ENCODE measurements at places on chromosomes 13 and 19.

DNA sequence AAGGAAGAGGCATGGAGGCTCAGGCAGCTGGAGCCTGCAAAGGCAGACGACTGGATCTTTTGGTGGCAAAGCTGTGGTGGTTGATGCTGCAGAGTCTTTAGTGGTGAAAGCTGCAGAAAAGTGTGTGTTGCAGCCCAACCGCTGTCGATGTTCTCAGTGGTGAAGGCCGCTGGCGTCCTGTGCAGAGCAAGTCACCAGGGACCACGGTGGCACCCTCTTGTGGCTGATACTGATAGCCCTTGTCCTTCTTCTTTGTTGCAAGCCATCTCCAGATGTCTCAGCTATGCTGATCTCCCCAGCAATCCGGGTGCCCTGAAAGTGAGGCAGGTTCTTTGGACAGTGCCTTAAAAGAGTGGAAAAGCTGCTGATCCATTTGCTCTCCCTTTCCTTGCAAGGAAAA, 610.9 kb upstream of the PCDH9 start:
- no peak for DNase-seq

GRCh38 chr13:21530656-21531055, 71.6 kb upstream of the ZDHHC20 start:
- DNase-seq: no peak

DNA sequence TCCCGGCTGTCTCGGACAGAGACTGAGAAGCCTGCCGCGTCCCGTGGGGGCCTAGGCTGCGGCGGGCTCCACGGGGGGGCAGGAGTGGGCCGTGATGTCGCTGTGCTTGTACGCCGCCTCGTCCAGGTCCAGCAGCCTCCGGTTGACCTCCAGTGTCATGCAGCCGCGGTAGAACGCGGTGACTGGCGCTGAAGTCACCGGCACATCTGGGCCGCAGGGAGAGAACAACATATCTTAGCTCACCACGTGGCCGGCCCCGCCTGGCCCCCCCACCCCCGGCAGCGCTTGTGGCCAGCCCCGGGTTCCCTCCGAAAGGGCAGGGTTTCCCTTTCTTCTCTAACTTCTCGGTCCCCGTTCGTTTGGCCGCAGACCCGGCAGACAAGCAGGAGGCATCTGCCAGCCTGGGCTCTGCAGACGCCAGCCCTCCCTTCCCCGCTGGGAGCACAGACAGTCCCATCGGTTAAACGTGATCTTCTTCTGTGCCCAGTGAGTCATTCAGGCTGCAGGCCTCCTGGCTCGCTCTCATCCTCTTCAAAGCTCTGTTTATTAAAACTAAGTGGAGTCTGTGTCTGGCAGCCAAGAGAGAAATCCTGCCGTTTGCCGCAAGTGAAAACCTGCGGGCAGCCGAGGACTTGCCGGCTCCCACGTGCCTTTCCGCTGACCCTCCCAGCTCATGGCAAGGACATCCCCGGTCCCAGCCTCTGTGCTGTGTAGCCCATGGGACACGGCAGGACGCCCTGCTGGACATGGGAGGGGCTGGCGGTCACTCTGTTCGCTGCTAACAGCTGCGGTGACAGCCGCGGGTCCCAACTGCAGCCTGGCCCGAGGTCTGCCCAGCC, 42.8 kb downstream of the GAS6 start:
- no peak for DNase-seq

DNA sequence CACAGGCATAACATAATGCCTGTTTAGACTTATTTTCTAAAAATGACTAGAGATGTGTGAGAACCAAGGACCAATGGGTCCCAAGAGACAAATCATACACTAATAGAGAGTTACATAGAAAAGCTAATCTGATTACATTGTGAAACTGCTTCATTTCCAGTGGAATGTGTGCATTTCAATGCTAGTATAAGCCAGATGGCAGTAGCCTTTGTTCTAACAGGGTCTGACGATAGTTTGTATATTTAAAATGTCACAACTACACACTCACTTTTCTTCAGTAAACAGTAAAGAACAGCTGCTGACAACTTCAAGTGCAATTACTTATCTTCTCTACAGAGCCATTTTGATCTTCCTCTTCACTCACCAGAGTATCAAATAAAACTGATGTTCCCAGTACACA, 4.3 kb upstream of the SLITRK5 start:
- no peak for DNase-seq

GRCh38 chr13:23500849-23501248, 67.3 kb upstream of the SACS start:
- no peak for DNase-seq

GRCh38 chr13:49113526-49114286, 106.4 kb upstream of the MLNR start:
- no peak for DNase-seq

DNA sequence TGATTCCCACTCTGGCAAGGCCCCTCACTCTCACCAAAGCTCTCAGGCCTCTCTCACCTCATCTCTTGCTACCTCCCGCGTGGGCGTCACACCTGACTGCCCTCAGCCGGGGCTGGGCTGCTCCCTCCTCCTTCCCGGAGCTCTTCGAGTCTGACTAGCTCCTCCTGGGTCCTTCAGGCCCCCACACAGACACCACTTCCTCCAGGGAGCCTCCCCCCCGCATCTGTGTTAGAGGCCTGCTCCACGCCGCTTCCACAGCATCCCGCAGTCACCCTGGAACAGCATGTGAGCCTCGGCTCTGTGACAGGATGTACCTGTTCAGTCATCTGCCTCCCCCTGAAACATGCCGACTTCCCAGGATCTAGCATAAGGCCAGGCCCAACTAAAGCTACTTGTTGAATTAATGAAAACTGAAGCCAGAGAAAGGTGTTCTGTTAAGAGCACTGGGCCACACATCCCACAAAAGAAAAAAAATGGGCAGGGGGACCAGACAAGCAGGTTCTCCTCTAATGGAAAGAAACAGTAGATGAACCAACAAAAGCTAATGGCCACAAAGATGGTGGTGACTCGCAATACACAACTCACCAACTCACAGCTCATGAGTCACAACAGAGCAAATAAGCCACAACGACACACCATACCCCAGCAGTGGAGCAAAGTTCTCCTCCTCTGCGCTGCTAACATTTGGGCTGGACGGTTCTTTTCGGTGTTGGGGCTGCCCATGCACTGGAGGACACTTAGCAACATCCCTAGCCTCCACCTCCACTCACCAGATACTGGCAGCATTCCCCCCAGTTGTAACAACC, 3.0 kb downstream of the PPP6R1 start:
- DNase-seq: no peak

DNA sequence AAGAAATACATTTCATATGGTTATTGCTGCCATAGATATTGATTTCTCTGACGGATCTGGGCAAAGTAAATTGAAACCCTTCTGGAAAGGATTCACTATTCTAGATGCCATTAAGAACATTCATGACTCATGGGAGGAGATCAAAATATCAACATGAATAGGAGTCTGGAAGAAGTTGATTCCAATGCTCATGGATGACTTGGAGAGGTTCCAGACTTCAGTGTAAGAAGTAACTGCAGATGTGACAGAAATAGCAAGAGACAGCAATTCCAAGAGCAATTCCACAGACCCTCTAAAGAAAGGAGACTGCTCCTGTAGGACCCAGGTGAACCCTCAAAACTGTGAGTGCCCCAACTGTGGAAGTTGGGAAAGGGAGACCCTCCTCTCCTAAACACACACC, 30.9 kb upstream of the KCTD12 start:
- no peak for DNase-seq

- no peak for DNase-seq
These were observed 45.8 kb upstream of the RCBTB2 start for GRCh38 chr13:48578516-48579164.

GRCh38 chr13:24381541-24382265, 72.3 kb downstream of the C1QTNF9 start:
- DNase-seq: no peak

GRCh38 chr19:54959840-54960239, 6.3 kb upstream of the NLRP2 start:
- DNase-seq: no peak

DNA sequence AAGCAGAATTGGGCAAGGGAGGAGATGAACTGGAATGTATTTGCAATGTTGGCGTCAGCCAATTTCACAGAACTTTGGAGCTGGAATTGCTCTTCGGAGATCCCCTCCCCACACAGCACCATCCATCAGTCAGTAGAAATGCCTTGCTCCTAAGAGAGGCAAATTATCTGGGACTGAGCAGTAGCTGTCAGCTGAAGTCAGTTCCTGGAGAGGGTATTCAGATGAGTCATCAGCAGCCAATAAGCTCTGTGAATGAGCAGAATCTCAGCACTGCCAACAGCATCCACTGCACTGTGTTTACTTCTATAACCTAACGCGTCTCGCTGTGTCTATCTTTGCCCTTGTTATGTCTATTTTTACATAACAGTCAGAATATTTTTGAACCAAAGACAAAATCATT, 213.7 kb downstream of the SLITRK5 start:
- DNase-seq: no peak

GRCh38 chr19:43524922-43525835, 1.8 kb downstream of the ETHE1 start:
- no peak for DNase-seq

DNA sequence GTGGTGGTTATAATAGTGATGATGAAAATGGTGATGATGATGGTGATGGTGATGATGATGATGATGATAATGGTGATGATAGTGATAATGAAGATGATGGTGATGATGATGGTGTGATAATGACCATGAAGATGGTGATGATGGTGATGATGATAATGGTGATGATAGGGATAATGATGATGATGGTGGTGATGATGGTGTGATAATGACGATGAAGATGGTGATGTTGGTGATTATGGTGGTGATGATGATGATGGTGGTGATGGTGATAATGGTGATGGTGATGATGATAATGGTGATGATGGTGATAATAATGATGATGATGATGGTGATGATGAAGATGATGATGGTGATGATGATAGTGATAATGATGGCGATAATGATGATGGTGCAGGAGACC, 1.6 kb downstream of the ADGRE1 start:
- no peak for DNase-seq

GRCh38 chr19:48501494-48502349, 9.9 kb downstream of the LMTK3 start:
- no peak for DNase-seq

GRCh38 chr13:109787135-109787954, 962 bp upstream of the IRS2 start:
- DNase-seq: no peak

GRCh38 chr13:106755542-106755941, 187.6 kb upstream of the ARGLU1 start:
- no peak for DNase-seq

DNA sequence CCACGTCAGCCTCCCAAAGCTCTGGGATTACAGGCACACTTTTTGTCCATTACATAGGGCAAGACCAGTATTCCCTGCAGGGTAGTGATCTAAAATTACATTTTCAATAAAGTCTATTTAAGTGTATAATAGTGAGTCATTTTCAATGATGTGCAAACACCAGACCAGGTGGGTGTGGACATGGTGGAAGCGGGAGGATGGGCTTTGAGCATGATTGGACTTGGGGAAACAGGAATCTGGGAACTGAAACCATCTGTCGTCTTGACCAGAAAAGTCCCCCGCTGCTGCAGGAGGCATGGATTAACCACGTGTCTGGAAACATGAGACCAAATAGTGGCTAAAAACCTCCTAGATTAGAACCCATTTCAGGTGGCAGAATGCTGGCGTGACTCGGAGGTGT, 4.9 kb downstream of the FXYD3 start:
- no peak for DNase-seq

DNA sequence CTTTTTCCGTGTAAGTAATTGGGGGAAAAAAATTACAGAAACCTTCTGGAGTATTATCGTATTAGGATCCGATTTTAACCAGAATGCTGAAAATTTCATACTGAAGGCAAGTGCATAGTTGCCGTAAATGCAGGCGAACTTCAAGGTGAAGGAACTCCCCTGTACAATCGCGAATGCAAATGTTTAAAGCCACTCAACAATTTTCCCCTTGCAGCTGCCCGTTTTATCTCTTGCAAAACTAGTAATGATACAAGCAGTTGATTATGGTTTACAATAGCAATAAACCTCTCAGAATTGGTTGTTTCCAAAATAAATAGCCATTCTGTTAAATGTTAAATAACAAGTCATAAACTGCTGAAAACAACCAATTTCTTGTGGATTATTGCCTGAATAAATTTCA, 105.7 kb downstream of the DNAJC15 start:
- DNase-seq: no peak

GRCh38 chr19:18863843-18864362, 32.1 kb downstream of the CERS1 start:
- no peak for DNase-seq

DNA sequence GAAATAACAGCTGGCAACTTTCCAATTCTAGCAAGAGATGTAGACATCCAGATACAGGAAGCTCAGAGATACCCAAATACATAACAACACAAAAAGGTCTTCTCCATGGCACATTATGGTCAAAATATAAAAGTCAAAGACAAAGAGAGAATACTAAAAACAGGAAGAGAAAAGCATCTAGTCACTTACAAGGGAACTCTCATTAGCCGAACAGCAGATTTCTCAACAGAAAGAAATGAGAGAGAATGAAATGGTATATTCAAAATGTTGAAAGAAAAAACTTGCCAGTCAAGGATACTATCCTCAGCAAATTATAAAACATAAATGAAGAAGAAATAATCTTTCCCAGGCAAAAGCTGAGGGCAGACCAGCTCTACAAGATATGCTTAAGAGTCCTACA, 12.4 kb downstream of the ZNF780A start:
- no peak for DNase-seq

DNA sequence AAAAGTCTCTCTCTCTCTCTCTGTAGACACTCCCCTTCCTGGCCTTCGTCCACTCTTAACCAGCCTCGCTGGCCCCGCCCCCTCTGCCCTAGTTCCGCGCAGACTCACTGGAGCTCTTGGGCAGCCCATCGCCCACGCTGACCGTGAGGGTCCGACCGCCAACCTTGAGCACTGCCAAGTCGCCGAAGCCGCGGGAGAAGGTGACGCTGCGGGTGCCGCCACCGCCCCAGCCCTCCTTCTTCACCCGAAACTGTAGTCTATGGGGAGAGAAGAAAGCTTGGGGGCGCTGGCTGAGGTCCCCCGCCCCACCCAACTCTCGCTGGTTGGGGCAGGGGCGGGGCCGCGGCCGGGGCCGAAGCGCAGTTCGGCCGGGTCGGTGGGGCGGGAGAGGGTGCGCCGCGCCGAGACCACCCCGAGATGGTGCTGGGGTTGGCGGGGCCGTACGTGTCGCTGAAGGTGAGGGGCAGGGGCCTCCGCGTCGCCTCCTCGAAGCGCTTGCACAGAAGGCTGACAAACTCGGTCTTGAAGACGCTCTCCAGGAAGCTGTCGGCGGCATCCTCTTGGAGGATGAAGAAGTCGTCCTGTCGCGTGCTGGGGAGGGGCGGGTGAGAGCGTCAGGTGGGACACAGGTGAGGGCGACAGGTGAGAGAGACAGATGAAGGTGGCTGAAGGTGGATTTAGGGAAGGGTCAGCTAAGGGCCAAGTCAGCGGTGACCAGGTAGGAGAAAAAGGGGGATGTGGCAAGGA, 12.6 kb upstream of the ZNF414 start:
- DNase-seq: no peak

DNA sequence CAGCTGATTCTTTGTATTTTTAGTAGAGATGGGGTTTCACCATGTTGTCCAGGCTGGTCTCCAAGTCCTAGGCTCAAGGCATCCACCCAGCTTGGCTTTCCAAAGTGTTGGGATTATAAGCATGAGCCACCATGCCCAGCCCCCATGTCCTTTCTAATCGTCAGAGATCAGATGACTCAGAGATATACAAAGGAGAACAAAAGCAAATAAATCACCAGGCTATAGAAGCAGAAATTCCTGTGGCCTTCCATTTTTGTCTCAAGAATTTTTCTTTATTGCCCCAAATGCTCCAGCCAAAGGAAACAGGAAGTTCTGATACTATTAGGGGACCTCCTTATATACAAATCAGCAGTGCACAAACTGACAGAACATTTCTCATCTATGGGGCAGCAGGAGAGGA, 207.8 kb downstream of the RFC3 start:
- DNase-seq: no peak

- no peak for DNase-seq
These were observed 3.7 kb downstream of the GADD45B start for GRCh38 chr19:2479556-2480194.
